ENCODE measurements at places on chromosomes 16 and 17. TPM values are rescaled to one million over a fixed set of nuclear protein-coding genes. Genes with fewer than 3 reads are reported as not detected.

SLC16A6 gene
- polyA plus RNA-seq = 0.85 TPM

IGSF6 gene
- 2.5 TPM for polyA plus RNA-seq

MT2A gene
- polyA plus RNA-seq = 19.4 TPM

CETP gene
- polyA plus RNA-seq = 16.0 TPM

CCL14 gene
- 14.1 TPM for polyA plus RNA-seq

CHST5 gene
- polyA plus RNA-seq = 0.64 TPM

ODAD4 gene
- 6.9 TPM for polyA plus RNA-seq

DNA sequence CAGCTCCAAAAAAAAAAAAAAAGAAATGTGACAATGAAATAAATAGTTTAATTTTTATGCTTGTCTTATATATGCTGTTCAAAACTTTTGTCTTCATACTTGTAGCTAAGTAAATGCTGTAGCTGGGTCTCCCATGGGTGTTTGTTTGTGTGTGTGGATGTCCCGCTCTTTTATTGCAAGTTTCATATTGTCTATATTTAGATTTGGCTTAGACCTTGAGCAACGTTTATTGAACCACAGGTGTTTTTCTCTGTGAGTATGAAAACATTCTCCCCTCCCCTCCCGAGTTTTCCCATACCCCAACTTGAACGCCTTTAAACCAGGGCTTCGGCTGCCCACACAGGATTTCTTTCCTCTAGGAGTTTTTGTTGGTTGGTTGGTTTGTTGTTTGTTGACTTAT, 45.2 kb downstream of the MFSD11 start:
- no peak for DNase-seq

- DNase-seq = no peak
Observed at GRCh38 chr16:77344341-77344740, 90.5 kb downstream of the ADAMTS18 start.

- DNase-seq = no peak
Observed at GRCh38 chr16:79053577-79053976, 547.0 kb downstream of the MAF start.

DNA sequence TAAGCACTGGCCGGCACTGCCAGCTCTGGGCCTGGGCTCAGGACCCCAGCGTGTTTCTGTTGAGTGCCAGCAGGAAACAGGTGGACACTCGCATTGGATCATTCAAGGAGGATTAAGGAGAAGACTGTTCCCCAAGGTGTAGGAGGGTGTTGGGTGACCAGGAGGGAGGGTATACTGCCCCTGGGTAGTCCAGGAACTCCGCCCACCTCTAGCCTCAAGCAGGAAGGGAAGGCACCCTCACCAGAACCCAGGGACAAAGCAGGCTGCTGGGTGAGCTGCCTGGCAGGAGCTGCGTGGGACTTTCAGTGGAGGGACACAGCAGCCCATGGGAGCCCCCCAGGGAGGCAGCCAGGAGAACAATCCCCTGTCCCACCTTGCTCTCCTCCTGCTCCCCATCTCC, 7.7 kb upstream of the RAB37 start:
- no peak for DNase-seq

DNA sequence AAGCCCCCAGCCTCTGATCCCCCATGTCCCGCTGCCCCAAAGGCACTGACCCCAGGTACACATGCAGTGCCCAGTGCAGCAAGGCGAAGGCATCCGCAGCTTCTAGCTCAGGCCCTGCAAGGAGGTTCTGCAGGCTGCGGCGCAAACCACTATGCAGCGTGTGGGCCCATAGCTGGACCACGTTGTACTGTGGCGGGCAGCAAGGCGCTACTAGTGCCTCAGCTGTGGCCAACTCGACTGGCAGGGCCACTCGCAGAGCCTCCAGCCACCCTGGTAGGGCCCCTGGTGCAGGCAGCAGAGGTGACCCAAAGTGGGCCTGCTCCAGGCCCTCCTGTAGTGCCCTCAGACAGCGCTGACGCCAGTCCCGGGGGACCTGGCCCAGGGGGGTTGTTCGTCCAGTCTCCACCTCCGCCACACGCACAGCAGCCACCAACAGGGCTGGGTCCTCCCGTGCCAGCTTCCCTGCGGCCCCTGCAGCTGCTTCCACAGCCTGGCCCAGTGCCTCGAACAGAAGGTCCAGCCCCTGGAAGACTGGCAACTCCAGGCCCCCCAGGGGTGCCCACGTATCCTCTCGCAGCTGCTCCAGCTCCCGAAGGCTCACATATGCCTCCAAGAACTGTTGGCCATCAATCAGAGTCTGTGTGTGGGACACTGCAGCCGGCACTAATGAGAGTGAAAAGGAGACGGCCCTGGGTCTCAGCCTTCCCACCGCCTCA, 2.6 kb downstream of the EXOC3L1 start:
- no peak for DNase-seq

- DNase-seq = no peak
Observed at GRCh38 chr17:81412490-81413093, 17.3 kb downstream of the BAHCC1 start.

- DNase-seq = no peak
Observed at GRCh38 chr16:2827831-2828520, 2.1 kb upstream of the ZG16B start.

- DNase-seq = no peak
Observed at GRCh38 chr17:57572600-57572999, 172.5 kb downstream of the CCDC182 start.

- DNase-seq = no peak
Observed at GRCh38 chr16:860891-861290, 60.4 kb upstream of the GNG13 start.

GRCh38 chr17:83152227-83152744, 72.9 kb downstream of the METRNL start:
- no peak for DNase-seq

DNA sequence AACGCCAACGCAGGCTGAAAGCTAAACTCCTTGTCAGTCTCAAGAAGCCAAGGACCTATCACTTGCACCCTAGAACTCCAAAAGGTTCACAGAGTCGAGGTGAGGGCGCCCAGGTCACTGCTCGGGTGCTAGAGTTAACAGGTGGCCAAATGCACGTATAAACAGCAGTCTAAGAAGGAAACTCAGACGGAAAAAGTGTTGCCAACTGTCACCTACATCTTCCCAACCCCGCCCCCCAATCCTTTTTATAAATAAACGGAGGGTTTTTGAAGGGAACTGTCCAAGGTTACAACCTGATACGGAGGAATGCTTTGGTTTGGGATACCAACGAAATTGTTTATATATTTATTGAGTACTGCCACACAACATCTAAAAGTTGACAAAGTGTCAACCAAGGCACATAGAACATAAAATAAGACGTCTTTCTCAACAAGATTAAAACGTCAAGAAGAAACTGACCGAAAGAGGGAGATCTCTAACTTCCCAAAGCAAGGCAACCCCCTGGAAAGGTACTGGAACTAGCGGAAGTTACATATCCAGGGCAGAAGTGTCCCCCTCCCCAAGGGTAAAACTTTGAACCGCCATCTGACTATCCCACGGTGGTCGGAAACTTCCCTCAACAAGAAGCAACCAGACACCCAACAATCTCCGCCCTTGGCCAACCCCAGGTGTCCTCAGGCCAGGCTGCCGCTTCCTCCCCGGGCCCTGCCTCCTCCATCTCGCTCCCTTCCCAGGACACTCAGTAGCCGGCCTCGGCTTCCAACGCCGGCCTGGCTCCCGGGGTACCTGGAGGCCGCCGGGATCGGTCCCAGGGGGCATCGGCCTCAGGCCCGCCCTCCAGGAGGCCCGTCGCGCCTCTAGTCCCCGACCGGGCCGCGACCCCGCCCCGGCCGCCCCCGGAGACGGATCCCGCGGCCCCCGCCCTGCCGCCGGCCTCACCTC, 982 bp downstream of the SPAG9 start:
- no peak for DNase-seq

DNA sequence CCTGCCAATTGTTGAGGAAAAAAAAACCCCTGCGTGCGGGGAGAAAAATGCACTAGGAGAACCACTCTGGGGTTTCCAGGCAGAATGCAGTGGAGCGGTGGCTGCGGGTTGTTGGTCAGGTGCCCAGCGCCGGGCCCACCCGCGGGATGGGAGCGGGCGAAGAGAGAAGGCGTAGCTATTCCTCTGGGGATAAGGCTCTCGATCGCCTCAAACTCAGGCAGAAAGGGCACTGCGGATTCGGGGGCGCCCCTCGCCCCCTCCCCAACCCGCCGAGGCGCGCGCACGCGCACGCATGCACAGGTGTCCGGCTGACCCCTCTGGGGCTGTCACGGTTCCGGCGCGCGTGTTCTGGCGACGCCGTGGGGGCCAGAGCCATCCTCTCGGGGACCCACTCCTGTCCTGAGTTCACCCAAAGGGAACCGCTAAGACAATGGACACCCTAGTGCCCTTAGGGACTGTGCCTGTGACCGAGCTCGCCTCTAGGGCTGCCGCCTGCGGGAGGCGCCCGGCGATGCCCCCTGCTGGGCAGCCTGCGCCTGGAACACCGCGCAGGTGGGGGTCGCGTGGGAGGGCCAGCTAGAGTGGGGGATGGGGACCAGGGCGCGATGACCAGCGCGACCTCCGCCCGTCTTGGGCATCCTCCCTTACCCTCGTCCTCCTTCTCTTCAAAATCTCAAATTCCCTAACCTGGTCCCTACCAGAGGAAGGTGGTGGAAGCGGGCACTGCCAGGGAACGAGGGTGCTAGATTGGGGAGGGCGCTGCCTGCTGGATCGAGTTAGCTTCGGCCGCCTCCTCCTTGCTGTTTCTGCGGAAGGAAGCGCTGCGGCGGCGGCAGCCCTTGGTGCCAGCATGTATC, 14.4 kb upstream of the CBX8 start:
- DNase-seq = no peak

GRCh38 chr16:59180083-59180476, 446.0 kb upstream of the GOT2 start:
- DNase-seq = no peak

- DNase-seq = no peak
Observed at GRCh38 chr16:56191156-56191815, at the start of gene GNAO1. GNAO1 (plus strand) TSS chr16:56191489; CDS start chr16:56192236, 747 bp downstream.
